Stimulated activated CD4-positive, alpha-beta T cell treated with anti-CD3 and anti-CD28 coated beads, Interleukin-2, amount 100 ng/mL, for 24 hours (primary cell): ENCODE measurements at places on chromosomes 3 and 15.
A peak's percentile ranks its signal among the peaks of the same experiment; 100 is the strongest.

GRCh38 chr3:170049146-170050000 lies 11.6 kb downstream of the GPR160 start:
- DNase-seq: no peak

DNA sequence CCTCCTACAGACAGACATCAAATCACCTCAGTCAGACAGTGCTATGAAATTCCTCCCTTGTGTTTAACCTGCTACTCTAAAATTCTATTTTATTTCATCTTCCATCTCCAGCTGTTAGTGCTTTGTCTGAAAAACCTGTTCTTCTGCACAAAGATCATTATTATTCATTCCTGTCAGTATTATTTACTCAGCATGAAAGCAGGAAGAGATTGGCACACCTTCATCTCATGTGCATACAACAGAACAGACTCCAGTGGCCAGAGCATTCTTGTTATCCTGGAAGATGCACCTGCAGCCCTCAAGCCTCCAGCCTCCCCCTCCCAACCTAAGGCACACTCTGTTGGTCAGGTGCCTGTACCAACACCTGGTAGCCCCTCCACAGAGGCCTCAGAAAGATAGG lies 1.8 kb upstream of the ROPN1B start:
- no peak for DNase-seq

GRCh38 chr3:71252466-71252865 lies 331.1 kb downstream of the FOXP1 start:
- DNase-seq: no peak

DNA sequence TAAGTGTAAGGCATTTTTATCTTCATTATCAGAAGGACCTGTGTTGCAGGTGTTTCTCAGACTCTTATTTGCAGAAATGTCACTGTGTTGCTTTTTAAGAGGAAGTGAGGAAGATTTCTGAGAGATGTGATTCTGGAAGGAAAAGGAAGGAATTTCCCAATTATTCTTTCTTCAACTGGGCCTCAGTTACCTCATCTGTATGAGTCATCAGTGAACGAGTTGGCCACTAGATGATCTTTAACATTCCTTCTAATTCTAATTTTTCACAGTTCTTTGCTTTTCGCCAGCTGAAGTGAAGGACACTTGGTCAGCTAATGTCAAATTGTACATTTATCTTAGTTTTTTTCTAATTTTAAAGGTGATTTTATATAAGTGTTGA lies 28.9 kb downstream of the CLEC3B start:
- DNase-seq: no peak

DNA sequence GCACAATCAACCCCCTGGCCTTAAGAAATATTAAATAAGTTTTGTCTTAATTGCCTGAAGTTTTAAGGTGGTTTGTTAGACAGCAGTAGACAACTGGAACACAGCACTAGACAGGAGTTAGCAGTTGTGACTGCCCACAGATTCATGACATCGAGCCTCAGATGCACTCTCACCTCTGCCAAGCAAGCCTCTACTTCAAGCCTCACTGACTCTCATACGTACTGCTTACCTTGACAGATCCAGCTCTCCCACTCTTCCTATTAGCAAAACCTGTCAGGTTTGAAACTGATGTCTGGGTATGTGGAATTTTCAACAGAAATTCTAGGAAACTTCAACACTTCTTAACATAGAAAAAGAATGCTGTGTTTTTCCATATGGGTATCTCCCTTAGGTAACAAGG lies 382.9 kb upstream of the DPH6 start:
- no peak for DNase-seq

DNA sequence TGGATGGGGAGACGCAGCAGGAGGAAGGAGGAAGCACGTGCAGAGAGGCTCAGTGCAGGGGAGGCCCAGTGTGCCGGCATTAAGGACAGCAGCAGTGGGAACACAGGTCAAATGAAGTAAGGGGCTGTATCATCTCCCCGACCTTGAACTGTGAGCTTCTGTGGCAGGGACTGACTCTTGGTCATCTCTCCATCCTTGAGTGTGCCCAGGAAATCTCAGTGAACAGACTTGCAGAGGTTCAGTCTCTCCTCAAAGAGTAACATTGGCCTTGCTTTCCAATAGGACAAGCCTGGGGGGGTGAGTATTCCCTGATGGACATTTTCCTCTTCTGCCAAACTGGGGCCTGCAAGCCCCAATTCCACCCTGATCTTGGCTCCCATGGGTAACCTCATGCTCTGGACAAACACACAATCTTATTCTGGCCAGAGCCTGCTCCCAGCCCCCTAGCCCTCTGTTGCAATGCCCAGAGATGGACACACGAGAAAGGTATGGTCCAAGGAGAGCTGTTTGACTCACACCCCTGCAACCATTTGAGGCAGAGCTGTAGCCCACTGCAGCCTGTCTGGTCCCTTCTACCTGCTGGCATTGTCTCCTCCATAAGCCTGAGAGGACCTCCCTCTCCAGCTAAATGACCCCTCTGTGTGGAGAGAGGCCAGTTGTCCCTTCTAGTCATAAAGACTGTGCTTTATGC lies 50.9 kb downstream of the TLE3 start:
- DNase-seq: no peak

- no peak for DNase-seq
Observed at GRCh38 chr3:102478160-102478559, 43.3 kb downstream of the ZPLD1 start.

DNA sequence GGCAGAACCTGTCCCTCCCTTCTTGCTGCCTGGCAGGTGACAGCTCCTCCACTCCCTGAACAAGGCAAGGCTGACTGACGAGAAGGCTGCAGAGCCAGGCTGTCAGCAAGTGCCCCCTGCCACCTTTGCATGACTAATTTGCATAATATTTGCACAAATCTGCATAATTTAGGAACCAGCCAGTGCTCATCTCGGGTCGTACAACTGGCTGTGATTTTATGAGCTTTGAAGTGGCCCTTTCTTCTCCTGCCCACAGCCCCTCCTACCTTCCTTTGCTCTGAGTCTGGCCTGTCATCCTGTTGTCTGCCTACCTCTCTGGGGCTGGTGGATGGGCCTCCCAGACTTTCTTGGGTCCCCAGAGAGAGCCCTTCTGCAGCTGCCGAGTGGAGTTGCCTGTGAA lies 58.9 kb downstream of the LINGO1 start:
- no peak for DNase-seq

DNA sequence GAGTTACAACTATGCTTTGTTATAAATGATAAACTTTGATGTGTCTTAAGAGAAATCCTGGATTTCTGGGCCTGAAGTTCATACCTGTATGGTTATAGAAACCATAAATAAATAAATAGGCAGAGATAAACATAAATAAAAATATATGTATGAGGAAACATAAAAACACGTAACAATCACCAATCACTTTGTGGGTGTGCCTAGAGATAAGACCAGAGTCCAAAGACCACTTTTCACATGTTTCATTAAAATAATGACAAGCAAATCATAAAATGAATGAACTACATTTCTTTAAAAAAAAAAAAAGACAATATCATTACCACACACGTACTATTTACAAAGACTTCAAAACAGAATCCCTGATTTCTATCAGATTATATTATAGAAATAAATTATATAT lies 14.1 kb downstream of the PIK3R4 start:
- no peak for DNase-seq

DNA sequence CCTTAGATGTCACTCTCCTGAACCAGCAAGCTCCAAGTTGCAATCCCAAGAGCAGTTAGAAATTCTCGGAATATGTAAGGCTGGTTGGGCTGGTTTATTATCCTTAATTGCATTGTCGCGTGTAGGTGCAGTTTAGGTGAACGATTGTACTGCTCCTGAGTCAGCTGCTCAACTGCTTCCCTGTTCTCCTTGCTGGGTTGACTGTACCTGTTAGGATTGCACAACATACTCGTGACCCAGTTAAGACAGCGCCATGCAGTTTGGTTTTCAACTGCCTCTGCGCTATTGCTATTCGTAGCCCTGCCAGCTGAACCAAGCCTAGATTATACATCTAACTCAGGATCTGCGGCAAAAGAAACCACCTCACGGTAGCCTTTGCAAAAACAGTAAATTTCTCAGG lies 41.0 kb downstream of the BCL2L10 start:
- no peak for DNase-seq

GRCh38 chr3:184145111-184145524 lies 10.0 kb downstream of the EIF2B5 start:
- no peak for DNase-seq

GRCh38 chr3:122944671-122945161 lies 82.8 kb downstream of the SEMA5B start:
- no peak for DNase-seq

GRCh38 chr3:169700195-169700594 lies 36.7 kb upstream of the MECOM start:
- no peak for DNase-seq

DNA sequence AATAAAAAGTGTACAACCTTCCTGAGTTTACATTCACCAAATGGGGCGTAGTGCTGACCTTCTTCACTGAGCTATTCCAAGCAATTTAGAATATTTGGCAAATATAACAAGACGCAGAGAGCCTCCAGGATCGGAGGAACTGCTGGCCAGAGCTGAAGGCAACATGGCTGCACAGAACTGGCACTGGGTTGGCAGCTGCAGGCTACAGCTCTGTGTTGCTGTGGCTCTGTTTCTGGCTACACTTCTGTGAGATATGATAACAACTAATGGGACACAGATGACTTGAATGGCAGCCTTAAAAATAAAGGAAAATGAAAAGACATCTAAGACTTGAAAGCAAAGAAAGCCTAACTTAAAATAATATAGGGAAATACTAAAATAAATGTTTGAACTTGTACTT lies 10.8 kb upstream of the SLC6A20 start:
- DNase-seq: no peak

DNA sequence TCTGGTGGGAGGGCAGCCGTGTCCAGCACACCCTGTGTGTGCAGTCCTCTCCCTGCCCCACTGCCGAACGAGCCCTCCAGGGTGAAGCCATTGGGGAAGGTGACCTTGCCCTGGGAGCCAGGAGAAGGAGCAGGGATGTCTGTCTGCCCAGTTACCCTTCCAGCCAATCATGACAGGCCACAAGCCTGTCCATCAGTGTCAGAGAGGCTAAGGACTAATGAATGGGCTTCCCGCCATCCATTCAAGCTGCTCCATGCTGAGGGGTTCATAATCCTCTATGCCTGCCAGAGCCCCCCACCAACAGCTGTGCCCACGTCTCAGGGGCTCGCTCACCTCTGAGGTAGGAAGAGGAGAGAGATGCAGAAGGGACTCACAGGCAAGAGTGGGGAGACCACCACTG lies 15.2 kb downstream of the ALS2CL start:
- DNase-seq: no peak

- DNase-seq: no peak
Observed at GRCh38 chr3:40800343-40800742, 275.6 kb downstream of the ZNF621 start.

- no peak for DNase-seq
Observed at GRCh38 chr15:100570735-100571313, 31.2 kb downstream of the LINS1 start.

DNA sequence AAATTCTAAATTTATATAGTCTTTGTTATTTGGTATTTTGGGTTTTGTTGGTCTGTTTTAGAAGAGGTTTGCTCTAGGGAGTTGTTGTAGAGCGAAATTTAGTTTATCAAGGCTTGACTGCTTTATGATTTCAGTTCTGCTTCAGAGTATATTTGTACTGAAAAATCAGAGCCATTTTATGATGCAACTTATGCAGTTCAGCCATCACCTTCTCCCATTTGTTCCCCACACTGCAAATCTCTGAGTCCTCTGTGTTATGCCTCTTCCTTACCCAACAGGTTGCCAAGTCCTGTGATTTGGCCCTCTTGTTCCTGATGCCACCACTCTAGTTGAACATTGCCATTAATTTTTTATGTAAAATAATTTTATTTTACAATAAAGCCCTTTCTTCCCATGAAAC lies 140.4 kb downstream of the ZNF609 start:
- no peak for DNase-seq

- no peak for DNase-seq
Observed at GRCh38 chr3:195905970-195906864, 2.1 kb downstream of the TNK2 start.

GRCh38 chr15:89486726-89487050 lies 9.7 kb downstream of the RHCG start:
- DNase-seq: peak; percentile 37

DNA sequence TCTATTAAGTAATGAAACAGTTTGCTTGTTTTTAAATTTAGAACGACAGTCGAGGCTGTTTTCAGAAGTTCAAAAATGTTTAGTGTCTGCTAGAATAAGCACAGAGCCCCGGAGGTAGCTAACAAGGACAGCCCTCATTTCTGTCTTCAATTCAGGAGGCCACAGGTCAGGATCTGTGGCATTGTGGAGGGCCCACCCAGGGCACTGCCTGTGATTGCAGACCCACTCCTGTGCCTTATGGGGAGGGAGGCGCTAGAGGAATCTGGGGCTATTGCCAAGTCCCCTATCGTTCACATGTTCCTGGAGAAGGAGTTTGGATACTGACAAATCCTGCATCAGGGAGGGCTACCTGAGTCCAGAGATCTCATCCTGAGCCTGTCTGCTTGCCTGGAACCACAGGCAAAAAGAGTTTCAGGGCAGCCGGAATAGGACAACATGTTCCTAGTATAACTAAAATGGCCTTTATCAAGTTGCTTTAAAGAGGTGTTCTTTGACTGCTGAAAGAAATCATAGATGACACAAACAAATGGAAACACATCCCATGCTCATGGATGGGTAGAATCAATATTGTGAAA lies 141.5 kb upstream of the ROPN1 start:
- DNase-seq: no peak

- DNase-seq: no peak
Observed at GRCh38 chr3:160758929-160759577, 3.0 kb downstream of the PPM1L start.

- no peak for DNase-seq
Observed at GRCh38 chr15:60009980-60010732, 6.0 kb downstream of the FOXB1 start.

GRCh38 chr15:30974112-30974511 lies 17.3 kb downstream of the MTMR10 start:
- DNase-seq: no peak

DNA sequence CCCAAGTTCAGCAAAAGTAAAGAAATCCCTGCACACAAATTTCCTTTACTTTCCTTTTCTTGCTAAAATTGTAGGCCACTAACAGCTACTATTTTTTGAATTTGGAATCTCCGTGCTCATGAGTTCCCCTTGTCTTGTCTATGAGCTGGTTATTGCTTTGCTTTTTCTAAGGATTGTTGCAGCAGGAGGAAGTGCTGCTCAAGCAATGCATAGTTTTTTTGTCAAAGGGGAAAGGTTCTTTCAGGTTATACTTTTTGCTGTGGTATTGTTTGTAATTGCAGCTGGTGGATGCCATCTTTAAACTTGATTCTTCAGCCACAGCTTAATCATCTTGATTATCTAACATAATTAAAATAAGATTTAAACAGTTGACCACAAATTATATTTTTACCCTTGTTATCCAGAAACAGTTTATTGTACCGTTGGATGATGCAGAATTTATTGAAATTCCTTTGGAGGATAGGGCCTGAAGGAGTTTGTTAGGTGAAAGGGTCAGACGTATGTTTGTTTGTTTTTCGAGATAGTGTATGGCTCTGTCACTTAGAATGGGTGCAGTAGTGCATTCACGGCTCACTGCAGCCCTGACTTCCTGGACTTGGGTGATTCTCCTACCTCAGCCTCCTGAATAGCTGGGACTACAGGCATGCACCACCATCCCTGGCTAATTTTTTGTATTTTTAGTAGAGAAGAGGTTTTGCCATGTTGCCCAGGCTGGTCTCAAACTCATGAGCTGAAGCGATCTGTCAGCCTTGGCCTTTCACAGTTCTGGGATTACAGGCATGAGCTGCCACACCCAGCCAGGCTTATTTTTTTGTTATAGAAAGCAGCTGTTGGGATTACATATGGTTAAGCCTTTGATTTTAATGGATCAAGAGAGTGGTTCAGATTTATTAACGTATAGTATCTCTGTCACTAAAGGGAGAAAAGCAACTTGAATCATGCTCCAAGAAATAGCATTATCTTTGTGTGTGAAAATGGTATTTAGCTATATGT lies 11.7 kb downstream of the MGA start:
- no peak for DNase-seq
